NCI-H1417 treated with DMSO at 0.1 percent for 48 hours (cell line): ENCODE measurements at places on chromosomes 13 and 19.

DNA sequence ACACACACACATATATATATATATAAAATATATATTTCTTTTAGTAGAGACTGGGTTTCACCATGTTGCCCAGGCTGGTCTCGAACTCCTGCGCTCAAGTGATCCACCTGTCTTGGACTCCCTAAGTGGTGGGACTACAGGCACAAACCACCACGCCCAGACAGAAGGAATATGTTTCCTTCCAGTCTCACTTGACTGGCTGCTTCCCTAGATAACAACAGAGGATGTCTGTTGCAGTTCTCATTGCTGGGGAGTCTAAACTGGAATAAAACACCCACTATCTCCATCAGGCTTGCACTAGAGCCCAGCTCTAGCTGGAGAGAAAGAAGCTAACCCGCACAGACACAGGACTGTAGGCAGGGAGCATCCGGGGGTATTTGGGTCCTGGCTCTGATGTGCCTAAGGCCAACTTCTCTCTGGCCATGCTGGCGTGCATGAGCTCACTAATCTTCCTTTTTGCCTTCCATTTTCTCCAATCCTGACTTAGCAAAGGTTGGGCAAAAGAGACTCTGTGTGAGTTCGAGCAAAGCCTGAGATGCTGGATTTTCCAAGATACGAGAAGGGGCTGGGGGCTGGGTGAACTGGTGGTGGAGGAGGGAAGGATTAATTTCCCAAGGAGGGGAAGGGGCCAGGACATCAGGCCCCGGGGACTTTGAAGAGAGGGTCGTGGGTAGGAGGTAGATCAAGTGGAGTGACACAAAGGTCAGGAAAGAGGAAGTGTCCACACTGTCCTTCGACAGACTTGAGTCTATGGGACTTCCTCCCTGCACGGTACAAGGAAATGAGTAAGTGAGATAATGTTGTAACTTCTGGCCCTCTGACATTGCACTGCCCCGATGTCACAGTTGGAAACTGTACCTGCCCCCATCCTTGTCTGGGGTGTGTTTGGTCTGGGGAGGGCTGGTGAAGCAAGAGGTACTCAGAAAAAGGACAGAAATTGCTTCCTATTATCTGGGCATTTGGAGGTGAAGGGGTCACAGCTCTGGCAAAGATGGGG, 22.5 kb upstream of the ALOX5AP start:
- DNase-seq, result no peak

DNA sequence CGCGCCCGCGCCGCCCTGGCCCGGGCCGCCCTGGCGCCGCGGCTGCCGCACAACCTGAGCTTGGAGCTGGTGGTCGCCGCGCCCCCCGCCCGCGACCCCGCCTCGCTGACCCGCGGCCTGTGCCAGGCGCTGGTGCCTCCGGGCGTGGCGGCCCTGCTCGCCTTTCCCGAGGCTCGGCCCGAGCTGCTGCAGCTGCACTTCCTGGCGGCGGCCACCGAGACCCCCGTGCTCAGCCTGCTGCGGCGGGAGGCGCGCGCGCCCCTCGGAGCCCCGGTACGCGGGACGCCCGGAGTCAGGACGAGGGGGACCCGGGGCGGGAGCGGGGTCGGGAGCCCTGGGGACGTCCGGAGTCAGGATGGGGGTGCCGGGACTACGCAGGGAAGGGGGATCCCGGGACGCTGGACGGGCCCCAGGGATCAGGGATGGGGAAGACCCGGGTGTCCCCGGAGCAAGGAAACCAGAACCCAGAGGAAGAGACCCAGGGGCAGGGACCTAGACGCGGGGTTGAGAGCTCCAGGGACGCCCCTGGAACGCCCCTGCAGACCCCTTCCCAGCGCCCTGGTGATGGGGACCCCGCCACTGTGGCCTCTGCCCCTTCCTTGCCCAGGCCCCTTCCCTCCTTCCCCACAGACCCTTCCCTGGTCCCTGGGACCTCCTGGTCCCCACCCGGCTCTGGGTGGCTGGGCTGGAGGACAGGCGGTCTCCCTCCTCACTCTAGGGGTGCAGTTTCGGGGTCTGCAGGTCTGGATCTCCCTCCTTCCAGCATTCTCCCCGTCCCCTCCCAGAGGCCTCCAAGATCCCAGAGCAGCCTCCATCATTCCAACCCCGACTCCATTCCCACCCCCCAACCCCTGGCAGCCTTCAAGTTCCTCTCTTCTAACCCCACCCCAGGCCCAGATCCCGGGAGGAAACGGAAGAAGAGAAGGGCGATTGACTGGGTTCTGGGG, 645 bp downstream of the GRIN3B start:
- DNase-seq, result no peak

GRCh38 chr13:25170554-25171111, 1.5 kb downstream of the AMER2 start:
- DNase-seq, result no peak

DNA sequence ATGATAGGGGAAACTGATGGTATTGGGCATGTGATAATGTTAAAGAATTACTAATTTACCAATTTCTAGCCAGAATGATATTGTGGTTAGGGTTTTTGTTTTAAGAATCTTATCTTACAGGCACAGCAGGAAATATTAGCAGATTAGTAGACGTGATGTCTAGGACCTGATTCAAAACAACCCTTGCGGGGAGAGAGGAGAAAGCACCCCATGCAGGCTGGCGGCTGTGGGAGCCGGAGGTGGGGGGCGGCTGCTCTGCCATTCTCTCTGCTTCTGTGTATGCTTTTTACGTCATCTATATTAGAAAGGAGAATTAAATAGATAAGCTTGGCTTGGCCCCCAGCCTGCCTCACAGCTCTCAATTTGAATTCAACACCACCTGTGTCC, 41.5 kb downstream of the MLLT1 start:
- no peak for DNase-seq

- DNase-seq, result no peak
Observed at GRCh38 chr19:37955986-37956385, 49.0 kb downstream of the SIPA1L3 start.

GRCh38 chr19:13055213-13056051, 47.2 kb downstream of the LYL1 start:
- DNase-seq, result no peak
